Activated T-helper 2 cell treated with anti-CD3 and anti-CD28 coated beads, Interferon-gamma antibody, Interleukin-2, Interleukin-4, amounts not matched to agents 10 μg/mL and 5 μg/mL and 100 μg/mL, durations not matched to agents 14 hours and 24 hours and 36 hours (primary cell): ENCODE measurements at places on chromosomes 7 and 10.

- DNase-seq: no peak
Observed at GRCh38 chr10:102652170-102652916, 8.1 kb downstream of the TRIM8 start.

- no peak for DNase-seq
Observed at GRCh38 chr7:110889335-110889734, 201.6 kb upstream of the LRRN3 start.

- DNase-seq: no peak
Observed at GRCh38 chr7:16528520-16528919, 1.9 kb downstream of the LRRC72 start.

DNA sequence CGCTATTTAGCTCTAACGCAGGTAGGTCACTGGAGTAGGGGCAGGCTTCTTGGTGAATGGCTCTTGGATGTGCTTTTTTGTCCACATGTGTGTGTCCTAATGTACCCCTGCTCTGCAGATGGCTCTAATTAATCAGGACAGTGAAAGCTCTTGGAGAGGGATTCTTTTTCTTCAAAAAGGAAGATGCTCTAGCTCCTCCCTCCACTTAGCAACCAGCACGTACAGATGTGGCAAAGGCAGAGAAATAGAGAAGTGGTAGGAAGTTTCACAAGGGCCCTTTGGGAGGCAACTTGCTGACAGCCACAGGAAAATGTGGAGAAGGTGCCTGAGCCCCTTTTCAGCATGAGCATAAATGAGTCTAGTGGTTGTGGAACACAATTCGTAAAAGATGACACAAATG, 221.7 kb downstream of the PLXNA4 start:
- no peak for DNase-seq

DNA sequence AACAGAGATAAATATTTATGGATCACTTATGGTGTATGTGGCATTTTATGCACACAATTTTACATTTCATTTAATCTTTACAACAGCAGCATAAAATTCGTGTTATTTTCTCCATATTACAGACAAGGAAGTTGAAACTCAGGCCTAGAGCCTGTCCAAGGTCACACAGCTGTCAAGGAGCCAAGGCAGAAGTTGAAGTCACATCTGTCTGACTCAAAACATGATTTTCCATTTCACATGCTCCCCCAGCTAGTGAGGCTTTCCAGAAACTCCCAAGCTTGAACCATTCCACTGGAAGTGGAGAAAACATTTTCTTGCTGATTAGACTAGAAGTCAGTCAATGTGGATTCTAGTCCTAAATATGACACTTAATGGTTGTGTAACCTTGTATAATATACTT, 110.5 kb downstream of the HECTD2 start:
- DNase-seq: no peak

DNA sequence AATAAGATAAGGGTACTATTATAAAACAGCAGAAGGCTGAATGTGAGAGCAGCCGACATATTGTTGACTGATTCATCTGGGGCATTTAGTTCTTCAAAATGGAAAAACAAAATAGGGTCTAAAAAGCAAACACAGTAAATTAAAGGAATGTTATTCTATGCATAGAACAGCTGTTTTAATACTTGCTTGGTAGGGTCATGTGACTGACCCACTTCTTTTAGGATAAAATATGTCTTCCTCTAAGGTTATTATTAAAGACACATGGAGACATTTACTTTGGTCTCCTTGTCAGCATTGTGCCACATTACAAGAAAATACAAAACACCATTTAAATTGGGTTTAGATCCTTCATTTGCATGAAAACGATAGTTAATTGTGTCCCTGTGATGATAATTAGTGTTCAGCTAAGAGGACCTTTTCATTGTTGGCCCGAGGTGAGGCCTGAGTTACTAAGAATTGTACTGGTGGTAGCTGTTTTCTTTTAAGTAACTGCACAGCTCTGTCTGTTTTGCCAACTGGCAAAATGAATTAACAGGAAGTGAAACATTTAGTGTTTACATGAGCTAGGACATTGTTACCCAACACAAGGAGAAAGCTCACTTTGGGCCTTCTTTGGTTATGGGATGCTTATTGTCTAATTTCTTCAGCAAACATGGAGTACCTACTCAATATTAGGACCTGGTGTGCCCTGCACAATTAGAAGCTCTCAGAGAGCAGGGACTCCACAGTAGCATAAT, 764.4 kb downstream of the LRMDA start:
- no peak for DNase-seq

DNA sequence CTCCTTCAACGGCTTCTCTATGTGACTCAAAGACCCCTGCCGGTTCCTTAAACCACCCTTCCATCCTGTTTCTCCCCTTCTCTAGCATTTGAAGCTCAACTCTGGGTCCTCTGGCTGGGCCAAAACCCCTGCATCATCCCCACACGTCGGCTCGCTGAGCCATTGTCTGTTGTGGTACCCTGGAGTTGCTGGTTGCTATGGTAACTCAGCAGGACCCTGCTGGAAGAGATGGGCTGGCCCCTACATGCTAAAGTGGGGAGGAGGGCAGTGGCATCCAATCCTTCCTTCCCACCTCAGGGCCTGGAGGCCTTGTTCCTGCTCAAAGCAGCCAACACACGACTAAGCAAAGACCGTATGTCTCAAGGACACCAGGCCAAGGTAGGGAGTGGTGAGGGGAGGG, 452.5 kb downstream of the PLXNA4 start:
- DNase-seq: no peak

DNA sequence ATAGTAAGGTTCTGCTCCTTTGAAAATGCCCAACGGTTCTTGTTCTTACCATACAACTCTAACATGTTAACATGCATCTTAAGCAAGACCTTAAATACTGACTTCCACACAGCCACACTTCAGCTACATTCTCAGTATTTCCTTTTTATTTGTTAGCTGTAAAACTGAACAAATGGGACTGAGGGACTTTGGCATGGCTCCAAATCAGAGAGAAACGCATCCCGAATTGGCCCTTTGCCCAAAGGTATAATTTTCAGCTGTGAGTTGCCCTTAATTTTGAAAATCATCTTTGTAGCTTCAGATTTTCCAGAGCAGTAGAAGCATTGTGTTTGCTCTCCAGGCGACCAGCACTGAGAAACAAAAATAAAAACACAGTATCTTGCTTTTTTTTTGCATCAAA, 56.4 kb downstream of the NEUROD6 start:
- DNase-seq: no peak

DNA sequence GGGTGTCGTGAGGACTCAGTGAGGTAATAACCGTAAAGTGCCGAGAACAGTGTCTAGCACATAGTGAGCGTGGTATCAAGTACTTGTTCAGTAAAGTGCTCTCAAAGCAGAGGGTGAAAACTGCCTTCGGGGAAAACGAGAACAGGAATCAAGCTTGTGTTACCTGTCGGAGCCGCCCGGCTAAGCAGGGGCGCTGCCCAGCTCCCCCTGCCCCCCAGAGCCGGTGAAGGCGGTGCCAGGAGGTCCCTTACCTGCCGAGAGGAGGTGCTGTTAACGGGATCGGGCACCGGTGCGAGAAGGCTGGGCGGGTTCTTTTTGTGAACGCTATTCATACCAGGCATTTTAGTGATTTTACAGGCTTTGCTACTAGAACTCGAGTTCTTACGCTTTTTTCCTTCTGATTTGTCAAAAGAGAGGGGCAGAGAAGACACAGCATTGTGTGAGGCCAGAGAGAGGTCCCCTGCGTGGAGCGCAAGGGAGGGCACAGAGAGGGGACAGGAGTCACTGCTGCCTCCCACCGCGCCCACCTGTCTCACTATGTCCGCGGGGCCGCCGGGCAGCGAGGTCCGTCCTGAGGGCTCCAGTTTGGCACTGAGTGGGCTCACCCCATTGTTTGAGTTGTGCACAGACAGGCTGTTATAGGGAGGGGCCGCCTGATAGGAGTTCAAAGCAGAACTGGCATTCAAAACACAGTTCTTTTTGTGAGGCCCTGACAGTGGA, 32.5 kb upstream of the EFCAB10 start:
- DNase-seq: no peak

- DNase-seq: no peak
Observed at GRCh38 chr10:28945959-28946358, 268.6 kb downstream of the BAMBI start.

DNA sequence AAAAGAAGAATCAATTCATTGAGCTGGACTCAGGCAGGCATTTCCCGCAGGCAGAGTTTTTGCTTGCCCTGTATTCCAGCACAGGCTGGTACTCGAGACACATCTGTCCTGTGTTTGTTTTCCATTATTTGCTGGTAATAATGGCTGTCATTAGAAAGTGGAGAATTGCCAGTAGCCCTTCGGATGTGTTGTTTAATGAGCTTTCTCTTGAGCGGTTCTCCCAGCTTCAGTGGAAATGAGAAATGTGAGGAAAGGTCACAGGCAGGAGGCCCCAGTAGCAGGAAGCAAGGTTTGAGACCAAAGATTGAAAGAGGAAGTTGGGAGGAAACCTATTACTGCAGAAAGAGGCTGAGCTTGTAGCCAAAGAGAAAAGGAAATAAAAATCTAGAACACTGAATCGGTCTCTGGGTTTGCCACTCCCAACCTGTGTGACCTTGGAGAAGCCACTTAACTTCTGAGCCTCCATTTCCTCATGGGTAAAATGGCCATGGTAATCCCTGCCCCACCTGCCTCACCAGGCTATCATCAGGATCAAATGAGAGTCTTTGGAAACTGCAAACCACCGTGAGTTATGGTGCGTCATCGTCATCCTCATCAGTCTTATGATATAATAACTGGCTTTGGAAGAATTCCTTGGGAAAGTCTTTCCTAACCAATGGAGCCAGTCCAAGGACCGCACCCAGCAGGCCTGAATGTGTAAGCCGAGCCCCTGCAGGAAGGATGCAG, 67.7 kb downstream of the TACR2 start:
- DNase-seq: no peak

DNA sequence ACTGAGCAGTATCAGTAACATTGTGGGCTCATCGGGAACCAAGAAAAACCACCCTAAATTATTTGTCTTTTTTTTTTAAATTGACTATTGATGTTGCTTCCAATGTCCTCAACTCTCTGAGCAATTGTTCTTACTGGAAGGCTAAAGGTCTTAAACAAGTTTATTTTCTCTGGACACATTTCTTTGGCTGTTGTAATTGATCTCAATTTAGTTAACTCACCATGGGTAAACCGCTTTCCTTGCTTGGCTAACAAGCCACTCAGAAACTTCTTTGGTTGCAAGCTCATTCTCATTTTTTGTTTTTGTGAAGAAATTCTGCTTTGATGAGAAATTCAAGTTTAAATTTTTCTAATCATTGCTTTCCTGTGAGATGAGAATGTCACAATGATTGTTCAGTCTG, 25.5 kb downstream of the CCDC71L start:
- no peak for DNase-seq

DNA sequence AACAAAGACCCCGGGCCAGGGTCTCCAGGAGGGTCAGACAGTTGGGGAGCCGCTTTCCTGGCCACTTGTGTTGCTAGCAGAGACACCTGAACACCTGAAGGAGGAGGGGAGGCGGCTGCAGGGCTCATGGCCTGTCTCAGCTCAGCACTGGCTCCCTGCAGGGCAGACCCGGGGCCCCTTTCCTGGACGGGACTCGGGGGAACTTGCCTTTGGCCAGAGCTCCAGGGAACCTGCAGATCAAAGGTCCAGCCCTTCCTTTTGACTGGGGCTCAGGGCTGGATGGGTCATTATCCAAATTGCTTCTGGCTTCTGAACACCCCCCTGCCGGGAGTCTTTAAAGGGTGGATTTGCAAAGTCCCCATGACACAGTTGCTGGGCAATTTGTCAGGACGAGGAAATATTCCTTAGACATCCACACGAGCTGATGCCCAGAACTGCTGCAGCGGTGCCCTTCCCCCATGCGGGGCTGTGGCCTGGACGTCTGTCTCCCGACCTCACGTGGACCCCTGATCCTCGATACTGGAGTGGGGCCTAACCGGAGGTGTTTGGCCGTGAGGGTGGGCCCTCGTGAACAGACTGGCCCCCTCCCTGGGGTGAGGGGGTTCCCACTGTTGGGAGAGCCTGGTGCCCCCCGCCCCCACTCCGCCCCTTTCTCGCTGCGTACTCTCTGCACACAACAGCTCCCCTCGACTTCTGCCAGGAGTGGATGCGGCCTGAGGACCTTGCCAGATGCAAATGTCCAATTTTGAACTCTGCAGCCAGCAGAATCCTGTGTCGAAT, 194.3 kb downstream of the ELFN1 start:
- DNase-seq: no peak
